ENCODE measurements at places on chromosomes 2 and 18.

DNA sequence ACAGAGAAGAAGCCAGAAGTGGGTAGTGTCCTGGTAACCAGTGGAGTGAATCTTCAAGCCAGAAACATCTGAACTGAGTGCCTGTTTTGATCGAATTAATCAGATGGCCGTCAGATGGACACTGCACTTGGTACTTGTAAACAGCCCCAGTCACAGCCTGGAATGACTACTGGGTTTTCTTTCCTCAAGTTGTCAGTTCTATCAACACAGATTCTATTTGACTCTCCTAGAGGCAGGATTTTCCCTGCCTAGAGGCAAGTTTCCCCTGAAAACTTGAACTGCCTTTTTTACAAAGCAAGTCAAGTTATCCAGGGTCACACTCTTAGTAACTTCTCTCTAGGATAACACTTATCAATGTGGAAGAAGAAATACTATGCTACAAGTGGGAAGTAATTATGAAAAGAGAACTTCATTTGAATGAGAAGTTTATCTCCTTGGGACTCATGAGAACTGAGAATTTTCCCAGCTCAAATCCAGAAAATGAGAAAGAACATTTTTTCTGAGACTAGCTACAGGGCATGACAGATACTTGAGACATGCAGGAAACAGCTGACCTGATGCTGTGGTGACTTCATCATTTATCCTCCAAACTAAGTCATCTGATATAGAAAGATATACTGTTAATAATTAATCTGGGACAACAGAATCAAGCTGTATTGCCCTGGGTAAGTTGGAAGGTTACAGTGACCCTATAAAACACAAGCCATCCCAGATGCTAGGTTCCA lies 36.0 kb downstream of the SULT1C2 start:
- DNase-seq, result peak; percentile 93

- no peak for DNase-seq
Measured at GRCh38 chr18:47248604-47249313, 2.7 kb downstream of the SKOR2 start.

DNA sequence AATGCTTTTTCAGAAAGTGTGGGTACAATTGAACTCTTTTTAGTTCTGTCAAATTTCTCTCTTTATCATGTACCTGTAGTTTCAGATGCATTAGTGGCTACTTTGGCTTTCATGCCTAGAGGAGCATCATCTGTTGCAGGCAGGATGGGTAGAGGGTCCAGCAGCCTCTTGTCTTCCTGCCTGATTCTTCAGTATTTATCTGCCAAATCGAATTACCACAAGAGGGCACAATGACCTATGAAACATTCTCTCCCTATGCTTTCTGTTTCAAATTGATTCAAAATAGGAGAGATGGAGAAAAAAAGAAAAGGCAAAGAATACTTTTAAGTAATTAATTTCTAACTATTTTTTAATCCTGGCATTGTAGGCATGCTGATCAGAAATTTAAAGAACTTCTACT lies 477.2 kb downstream of the TRIB2 start:
- DNase-seq, result peak; percentile 37

GRCh38 chr2:233290051-233290845 lies 17.4 kb upstream of the SAG start:
- DNase-seq, result no peak

- no peak for DNase-seq
Measured at GRCh38 chr18:34909637-34910364, 131.4 kb upstream of the MAPRE2 start.

DNA sequence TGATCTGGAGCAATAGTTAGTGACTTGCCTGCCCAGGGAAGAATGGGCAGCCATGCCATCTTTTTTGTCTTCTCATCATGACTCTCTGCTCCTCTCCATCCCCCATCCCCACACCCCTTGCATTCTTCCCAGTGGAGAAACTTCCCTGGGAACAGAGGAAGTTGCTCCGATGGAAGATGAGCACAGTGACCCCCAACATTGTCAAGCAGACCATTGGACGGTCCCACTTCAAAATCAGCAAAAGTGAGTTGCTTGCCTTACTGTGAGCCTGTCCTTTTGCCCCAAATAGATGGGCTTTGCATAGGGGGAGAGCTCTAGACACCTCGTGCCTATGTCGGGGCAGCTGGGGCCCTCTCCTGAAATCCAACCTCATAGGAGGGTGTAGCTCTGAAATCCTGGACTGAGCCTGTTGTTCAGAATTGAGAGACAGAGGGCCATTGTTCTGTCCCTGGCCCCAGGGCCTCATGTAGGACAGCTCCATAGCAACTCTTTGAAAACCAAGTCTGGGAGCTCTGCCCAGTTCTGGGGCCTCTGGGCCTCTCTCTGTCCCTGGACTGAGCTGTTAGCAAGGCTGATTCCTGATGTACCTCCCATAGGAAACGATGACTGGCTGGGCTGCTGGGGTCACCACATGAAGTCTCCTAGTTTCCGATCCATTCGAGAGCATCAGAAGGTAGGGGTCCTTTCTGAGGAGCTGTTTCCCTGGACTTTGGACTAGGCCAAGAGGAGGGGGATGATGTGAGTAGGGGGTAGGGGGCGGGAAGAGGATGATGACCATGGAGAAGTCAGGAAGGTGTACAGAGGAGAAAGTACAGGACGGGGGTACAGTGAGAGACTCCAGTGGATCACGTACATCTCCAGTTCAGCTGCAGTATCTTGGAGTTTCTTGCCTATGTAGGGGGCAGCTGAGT lies 35.2 kb downstream of the TTLL4 start:
- no peak for DNase-seq

DNA sequence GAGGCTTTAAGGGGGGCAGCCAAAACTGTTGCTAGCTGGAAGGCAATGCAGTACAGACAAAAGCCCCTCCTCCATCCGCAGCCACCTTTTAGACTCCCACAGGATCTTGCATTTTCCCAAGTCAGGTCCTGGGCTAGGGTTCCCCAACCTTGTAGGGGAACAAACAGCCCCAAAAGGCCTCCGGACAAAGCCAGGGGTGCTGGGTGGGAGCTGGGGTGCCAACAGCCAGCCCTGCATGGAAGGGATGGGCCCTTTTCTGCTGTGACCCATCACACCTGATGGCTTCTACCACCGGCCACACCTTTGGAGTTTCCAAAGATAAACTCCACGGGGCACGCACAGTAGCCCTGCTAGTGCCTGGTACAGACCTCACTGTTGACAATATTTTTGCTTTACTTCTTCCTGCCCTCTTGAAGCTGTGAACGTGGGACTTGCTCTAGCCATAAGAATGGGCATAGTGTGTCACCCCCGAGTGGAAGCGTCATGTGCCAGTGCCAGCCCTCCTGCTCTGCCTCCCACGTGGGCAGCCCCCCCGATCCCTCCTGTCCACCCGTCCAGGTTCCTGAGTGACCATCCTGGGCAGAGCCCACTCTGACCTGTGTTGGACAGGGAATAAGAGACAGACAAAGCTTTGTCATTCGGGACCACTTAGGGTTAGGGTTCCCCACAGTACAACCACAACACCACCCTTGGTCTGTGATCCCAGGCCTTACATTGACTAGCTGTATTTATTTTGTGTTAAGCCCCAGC lies 18.8 kb downstream of the TUBB6 start:
- DNase-seq, result no peak

GRCh38 chr2:44573996-44574395 lies 212.2 kb downstream of the CAMKMT start:
- no peak for DNase-seq

DNA sequence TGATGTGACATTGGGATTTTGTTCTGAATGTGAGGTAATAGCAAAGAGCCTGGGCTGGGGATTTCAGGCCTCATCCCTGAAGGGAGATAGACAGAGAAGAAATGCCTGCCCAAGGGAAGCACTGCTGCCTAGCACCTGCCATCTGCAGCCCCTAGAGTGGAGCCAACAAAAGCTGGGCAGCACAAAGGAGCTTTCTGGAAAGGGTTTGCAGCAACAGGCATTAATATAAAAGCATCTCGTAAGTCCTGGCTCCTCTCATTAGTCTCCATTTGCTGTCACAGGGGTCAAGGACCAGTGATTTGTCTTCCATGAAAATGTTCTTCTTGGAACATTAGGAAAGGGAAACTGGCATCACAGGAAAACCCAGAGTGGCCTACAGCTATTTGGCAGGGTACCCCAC lies 157.2 kb upstream of the SLC14A2 start:
- no peak for DNase-seq

- no peak for DNase-seq
Measured at GRCh38 chr2:19843992-19844515, 57.7 kb downstream of the TTC32 start.

GRCh38 chr18:13051950-13052349 lies 60.8 kb downstream of the CEP192 start:
- peak; percentile 45 for DNase-seq

DNA sequence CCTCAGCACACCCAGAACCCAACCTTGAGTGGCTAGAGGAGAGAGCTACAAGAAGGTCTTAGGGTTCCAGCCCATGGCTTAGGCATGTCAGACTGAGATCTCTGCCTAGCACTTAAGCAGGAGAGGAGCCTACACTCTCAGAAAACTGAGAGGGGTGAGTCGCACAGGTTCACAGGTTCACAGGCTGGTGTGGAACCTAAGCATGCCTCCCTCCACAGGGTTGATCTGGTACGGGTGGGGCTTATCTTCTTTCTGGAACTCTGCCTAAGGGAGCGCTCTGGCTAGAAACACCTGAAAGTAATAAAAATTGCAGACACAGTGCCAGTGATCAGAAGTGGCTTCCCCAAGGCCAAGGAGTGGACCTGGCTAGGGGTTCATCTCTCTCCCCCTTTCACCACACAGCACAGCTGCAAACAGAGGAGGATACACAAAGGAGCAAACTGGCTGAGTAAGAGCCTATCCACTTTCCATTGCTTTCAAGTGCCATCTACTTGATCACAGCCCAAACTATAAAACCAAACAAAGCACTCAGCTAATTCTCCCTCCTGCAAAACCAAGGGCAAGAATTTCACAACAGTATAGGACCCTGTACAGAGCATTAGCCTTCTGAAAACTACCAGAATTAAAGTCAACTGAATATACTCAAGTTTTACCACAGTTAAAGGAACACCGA lies 481.9 kb upstream of the SETBP1 start:
- DNase-seq, result no peak

DNA sequence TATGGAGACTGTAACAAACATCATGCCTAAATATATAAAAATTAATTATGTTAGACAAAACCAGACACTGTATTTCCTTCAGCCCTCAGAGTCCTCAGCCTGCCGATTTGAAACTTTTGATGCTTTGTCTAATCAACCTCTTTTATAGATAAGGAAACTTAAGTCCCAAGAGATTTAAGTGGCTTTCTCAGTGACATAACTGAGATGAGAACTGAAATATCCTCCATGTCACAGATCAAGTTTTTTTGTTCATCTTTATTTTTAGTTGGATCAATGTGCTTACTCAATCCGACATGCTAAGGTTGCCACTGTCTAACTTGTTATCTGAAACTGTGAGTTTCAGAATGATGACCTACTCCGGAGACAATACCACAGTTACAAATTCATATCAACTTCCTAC lies 72.3 kb downstream of the BARD1 start:
- DNase-seq, result no peak

- no peak for DNase-seq
Measured at GRCh38 chr2:168470320-168471162, 14.5 kb downstream of the CERS6 start.

GRCh38 chr2:17791121-17791816 lies 25.0 kb upstream of the MSGN1 start:
- DNase-seq, result no peak

DNA sequence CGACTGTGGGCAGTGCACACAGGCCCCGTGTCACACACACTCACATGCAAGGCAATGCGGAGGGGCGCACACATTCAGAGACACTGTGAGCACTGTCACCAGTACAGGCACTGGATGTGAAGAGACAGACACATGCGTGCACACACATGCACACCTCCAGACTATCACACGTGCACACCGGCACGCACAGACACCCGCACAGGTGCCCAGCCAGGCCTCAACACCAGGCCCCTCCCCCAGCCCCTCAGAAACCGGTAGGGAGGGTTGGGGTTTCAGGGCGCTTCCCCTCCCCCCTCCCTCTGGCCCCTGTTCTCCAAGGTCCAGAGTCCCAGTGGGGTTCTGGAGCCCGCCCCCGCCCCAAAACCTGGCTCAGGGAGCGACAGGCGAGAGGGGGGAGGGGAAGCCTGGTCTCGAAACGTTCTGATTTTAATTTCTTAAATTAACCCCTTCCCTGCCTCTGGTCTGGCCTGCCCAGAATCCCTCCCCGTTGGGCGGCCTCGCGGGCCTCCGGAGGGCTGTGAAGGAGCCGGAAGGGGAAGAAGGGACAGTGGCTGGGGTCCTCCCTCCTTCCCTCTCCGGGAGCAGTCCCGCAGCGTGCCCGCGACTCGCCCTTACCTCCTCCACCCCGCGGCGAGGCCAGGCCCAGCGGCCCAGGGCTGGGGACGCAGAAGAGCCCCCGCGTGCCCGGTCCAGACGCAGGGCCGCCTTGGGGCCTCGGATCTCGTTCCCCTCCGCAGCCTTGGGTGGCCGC lies 558 bp downstream of the FBXO41 start:
- no peak for DNase-seq

GRCh38 chr2:220539481-220539880 lies 912.1 kb downstream of the SLC4A3 start:
- DNase-seq, result no peak

- DNase-seq, result peak; percentile 30
Measured at GRCh38 chr2:64157792-64158191, 13.6 kb upstream of the PELI1 start.

- DNase-seq, result no peak
Measured at GRCh38 chr2:10811517-10811916, 1.1 kb downstream of the PDIA6 start.

GRCh38 chr2:221133941-221134340 lies 438.2 kb downstream of the EPHA4 start:
- DNase-seq, result no peak

DNA sequence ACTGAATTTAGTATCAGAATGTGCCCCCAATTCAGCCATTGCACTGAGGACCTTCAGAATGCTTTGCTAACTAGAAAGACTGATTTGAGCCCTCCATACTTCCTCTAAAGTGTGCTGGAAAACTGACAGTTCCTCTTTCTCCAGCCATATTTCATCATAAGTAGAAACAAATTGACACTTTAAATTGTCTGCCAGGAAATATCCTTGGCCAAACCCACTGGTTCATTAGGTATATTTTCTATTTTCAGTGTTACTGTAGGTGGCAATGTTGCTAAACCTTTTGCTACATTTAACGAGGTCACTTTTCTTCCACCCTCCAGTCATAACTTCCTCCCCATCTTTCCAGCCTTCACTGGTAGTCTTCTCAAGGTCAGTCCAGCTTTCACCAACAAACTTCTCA lies 21.5 kb downstream of the SP5 start:
- DNase-seq, result no peak

DNA sequence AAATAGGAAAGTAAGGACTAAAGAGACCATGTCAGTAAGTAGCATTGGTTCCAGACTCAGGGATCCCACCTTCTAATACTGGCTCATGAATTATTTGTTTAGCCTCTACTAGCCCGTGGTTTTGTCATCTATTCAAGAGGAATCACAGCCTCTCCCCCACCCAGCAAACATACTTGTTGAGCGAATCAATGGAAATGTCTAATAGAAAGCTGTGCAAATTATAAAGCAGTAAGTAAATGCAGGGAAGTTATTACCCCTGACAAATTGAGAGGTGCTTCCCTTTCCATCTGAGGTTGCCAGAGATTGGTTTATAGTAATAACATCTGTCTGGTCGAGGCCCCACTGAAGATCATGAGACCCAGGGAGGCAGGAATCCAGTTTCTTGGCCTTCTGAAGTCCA lies 219.3 kb upstream of the OSR1 start:
- peak; percentile 61 for DNase-seq

Measured in kidney tubule cell (primary cell).